NCI-H446 (cell line): ENCODE measurements at places on chromosomes 1 and 21.
A peak's percentile ranks its signal among the peaks of the same experiment; 100 is the strongest.

DNA sequence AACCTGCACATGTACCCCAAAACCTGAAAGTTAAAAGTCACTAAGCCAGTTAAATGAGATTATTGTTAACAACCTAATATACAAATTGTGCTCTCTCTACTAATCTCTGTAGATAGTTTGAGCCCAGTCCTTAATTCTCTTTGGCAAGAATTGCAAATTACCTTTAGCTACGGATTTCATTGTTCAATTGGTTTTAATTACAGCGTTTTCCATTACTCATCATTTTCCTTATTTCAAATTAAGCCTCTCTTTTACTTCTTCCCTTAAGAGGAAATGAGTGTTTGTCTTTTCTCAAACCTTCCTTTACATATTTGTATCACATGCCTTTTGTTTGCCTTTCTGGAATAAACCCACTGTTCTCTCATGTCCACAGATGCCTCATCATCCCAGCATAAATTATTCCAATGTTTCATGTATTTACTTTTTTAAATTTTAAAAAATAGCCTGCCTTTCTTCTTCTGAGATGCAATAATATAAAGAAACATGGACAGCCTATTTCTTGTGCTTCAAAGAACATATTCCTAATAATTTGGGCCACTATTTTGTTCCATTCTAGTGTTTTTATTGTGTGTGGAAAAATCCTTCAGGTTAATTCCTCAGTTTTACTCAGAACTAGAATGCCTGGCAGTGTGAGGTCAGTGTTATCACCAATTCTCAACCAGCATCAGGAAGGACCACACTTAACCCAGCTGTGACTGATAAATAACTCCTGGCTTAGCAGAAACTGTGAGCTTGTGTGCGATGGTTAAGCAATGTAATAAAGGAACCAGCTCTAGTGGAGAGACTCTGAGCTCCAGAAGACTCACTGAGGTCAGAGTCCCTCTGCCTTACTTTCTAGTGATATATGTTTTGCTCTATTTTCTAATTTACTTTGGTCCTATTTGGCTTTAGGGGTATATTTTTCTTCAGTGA, 600.5 kb downstream of the LTN1 start:
- no peak for DNase-seq

- DNase-seq: no peak
These were observed 14.3 kb upstream of the ADARB1 start for GRCh38 chr21:45060089-45060488.

GRCh38 chr1:109383854-109384253, 13.9 kb downstream of the SORT1 start:
- DNase-seq: no peak

GRCh38 chr1:240309769-240310168, 218.1 kb downstream of the FMN2 start:
- no peak for DNase-seq

GRCh38 chr1:92031281-92032110, 1.7 kb downstream of the EPHX4 start:
- DNase-seq: no peak

DNA sequence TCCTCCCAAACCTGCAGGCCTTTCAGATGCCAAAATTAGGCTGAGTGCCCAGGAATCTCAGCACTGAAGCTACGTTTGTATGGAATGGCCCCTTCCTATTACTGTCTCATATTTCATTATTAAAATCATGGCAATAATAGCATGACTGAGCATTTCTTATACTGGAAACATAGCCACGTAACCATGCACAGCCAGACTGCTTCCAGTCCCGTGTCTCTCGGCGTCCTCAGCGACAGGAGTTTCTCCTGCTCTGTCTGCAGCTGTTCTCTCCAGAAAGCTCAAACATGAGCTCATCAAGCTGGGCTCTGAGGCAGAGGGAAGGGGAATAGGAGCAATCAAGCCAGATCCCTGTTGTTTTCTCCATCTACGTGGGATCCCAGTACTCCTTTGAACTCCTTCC, 104.0 kb downstream of the CDC7 start:
- no peak for DNase-seq

DNA sequence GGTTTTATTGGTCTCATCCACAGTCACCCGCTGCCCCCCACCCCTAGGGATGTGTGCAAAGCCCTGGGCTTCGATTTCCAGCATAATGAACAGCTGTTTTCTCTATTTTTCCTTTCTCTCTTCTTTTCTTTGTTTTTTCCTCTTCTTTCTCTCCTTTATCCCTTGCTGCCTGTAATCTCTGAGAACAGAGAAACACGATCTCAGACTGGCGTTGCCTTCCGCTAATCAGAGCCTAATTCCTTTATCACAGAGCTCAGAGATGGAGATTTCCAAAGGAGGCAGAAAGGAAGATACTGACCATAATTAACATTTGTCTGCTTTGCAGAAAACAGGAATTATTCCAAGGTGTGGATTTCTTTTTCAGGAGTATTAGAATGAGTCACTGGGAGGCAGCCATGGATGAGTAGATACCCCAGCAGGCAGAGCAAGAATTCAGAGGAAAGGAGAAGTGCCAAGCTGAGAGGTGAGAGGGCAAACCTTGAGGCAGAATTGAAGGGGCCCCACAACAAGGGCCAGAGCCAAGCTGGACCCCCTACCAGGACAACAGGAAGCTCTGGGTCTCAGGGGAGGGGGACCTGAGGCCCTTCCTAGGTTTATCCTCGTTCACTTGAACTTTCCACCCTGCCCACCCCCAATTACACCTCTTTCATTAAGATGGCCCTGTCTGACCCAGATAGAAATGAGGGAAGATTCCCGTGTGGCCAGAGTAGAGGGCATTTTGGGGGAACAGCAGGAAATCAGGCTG, 33.3 kb downstream of the MATN1 start:
- DNase-seq: no peak

GRCh38 chr1:15124362-15125100, 29.0 kb upstream of the TMEM51 start:
- no peak for DNase-seq

GRCh38 chr1:204373911-204374310, 14.2 kb upstream of the PLEKHA6 start:
- no peak for DNase-seq

- no peak for DNase-seq
These were observed 38.8 kb upstream of the GPR153 start for GRCh38 chr1:6299557-6300165.

GRCh38 chr1:177106614-177107365, 57.7 kb downstream of the ASTN1 start:
- DNase-seq: no peak

GRCh38 chr21:25512095-25513081, 94.9 kb downstream of the MRPL39 start:
- DNase-seq: no peak

DNA sequence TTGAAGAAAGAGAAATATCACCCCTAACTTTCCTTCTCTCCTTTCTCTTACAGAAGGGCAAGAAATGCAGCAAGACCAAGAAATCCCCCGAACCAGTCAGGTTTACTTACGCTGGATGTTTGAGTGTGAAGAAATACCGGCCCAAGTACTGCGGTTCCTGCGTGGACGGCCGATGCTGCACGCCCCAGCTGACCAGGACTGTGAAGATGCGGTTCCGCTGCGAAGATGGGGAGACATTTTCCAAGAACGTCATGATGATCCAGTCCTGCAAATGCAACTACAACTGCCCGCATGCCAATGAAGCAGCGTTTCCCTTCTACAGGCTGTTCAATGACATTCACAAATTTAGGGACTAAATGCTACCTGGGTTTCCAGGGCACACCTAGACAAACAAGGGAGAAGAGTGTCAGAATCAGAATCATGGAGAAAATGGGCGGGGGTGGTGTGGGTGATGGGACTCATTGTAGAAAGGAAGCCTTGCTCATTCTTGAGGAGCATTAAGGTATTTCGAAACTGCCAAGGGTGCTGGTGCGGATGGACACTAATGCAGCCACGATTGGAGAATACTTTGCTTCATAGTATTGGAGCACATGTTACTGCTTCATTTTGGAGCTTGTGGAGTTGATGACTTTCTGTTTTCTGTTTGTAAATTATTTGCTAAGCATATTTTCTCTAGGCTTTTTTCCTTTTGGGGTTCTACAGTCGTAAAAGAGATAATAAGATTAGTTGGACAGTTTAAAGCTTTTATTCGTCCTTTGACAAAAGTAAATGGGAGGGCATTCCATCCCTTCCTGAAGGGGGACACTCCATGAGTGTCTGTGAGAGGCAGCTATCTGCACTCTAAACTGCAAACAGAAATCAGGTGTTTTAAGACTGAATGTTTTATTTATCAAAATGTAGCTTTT, 2.4 kb downstream of the CCN1 start:
- DNase-seq: no peak

- no peak for DNase-seq
These were observed 77.2 kb downstream of the DDAH1 start for GRCh38 chr1:85387781-85388180.

DNA sequence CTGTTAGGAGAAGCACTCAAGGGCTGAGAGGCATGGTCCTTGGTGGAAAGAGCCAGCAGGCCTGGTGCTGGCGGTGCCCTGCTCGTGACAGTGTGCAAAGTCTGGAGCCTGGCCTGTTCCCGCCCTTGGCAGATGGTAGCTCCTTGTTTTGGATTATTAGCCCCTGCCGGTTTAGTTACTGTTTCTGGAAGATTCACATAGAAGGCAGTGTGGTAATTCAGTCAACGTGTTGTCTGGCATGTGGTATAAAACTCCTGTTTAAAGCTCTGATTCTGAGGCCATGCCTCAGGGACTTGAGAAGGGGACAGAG, 6.8 kb downstream of the PKNOX1 start:
- peak; percentile 44 for DNase-seq

DNA sequence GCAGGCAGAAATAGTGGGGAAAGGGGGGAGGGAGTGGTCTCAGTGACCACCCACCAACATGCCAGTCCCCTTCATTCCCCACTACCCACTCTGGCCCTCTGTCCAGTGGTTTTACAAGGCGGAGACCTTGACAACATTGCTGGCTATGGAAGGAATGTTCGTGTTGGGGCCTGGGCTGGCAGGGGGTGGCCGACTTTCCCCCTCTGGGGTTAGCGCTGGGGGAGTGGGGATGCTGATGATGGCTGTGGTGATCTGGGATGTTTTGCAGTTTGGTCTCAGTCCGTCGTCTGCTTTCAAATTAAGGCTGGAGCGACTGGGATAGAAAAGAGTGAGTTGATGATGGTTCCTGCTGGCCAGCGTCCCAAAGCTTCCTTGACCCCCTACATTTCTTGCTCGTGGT, 20.3 kb downstream of the DDX20 start:
- no peak for DNase-seq

DNA sequence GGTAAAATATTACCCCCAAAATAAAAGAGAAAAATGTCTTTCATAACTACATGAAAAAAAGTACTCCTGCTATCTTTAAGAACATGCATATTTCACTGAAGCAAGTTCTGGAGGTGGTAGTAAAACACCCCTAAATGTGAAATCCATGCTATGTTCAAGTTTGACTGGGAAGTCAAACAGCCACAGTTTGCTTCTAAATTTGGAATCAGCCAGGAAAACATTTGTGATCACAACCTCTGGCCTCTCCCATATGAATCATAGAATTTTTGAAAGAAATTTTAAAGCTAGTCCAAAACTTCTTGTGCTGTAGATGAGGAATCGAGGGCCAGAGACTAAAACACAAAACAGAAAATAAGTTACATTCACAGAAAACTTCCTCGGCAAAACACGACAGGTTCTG, 6.6 kb downstream of the SORT1 start:
- DNase-seq: no peak
